Endothelial cell (in vitro differentiated cells): ENCODE measurements at places on chromosomes 4 and X. TPM values are rescaled to one million over a fixed set of nuclear protein-coding genes. Genes with fewer than 3 reads are reported as not detected.
A peak's percentile ranks its signal among the peaks of the same experiment; 100 is the strongest.

The SULT1E1 gene
- not detected for total RNA-seq

The ATP5ME gene
- total RNA-seq = 289 TPM

The TMEM31 gene
- not detected for total RNA-seq

The FUNDC2 gene
- 54.5 TPM for total RNA-seq

The GPRIN3 gene
- 8.9 TPM for total RNA-seq

The NSG1 gene
- total RNA-seq = 2.9 TPM

The HERC3 gene
- total RNA-seq = 8.0 TPM

The POU3F4 gene
- not detected for total RNA-seq

The ESX1 gene
- total RNA-seq = not detected

GRCh38 chr4:663438-664428, 10.3 kb downstream of the ATP5ME start:
- peaks cover 15% of the 10 kb centered on the region for H3K27me3 ChIP-seq
- no peaks in the 10 kb centered on the region for H3K4me1 ChIP-seq
- H3K27ac ChIP-seq = no peak overlapping the region
- peaks cover 16% of the 10 kb centered on the region for H3K36me3 ChIP-seq
- peak overlapping the region; percentile 79 for H3K4me3 ChIP-seq
- DNase-seq = peak; percentile 50

DNA sequence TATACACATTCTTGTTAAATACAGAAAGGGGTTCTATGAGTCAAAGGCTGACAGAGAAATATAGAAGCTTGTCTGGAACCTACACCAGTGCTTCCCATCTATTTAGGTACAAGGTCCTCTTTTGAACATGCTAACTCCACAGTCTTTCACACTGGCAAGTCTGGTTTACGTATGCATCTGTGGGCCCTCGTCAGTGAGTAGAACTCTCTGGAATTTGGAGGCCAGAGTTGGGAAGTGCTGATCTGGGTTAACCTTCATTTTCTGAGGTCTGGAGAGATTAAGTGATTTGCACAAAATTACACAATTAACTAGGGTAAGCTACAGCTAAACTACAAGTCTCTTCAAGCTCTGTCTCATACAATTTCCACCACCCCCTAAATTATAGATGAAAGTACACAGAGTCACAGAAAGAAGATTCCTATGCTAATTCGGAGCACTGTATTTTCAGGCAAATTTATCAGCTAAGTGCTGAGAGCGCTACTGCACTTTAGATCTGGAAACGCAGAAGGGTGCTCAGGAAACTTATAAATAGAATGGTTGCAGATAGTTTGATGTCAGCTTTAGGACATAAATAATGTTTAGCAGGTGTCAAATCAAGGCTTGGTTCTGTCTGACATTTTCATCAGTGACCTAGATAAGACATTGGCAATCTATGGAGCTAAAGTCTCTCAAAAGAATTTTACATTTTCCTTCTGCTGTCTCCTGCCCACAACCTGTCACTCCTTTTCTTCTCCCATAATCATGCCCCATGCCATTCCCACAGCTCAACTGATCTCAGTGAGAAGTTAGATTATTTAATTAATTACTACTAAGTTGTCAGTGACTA, 43.0 kb upstream of the PDLIM5 start:
- H3K4me3 ChIP-seq = no peak overlapping the region
- no peak overlapping the region for H3K27ac ChIP-seq
- H3K36me3 ChIP-seq = no peaks in the 10 kb centered on the region
- no peaks in the 10 kb centered on the region for H3K27me3 ChIP-seq
- peaks cover 6% of the 10 kb centered on the region for H3K4me1 ChIP-seq
- no peak for DNase-seq

- no peaks in the 10 kb centered on the region for H3K27me3 ChIP-seq
- H3K27ac ChIP-seq = no peak overlapping the region
- no peaks in the 10 kb centered on the region for H3K36me3 ChIP-seq
- H3K4me3 ChIP-seq = no peak overlapping the region
- no peaks in the 10 kb centered on the region for H3K4me1 ChIP-seq
- no peak for DNase-seq
These were observed 14.0 kb upstream of the ART3 start for GRCh38 chr4:76060506-76060905.

- H3K27me3 ChIP-seq = peaks cover 4% of the 10 kb centered on the region
- no peak overlapping the region for H3K27ac ChIP-seq
These were observed 263.0 kb upstream of the RPS6KA3 start for GRCh38 chrX:20529711-20530110.

GRCh38 chrX:29082558-29082957, 495.3 kb downstream of the IL1RAPL1 start:
- no peak overlapping the region for H3K4me3 ChIP-seq
- H3K27me3 ChIP-seq = peaks cover 1% of the 10 kb centered on the region
- no peak overlapping the region for H3K27ac ChIP-seq
- no peaks in the 10 kb centered on the region for H3K36me3 ChIP-seq
- no peak for DNase-seq

- peaks cover 5% of the 10 kb centered on the region for H3K4me1 ChIP-seq
- DNase-seq = peak; percentile 9
- H3K27me3 ChIP-seq = peaks cover 3% of the 10 kb centered on the region
- H3K4me3 ChIP-seq = peak overlapping the region; percentile 81
These were observed 36.9 kb downstream of the NLGN3 start for GRCh38 chrX:71181558-71181909.

DNA sequence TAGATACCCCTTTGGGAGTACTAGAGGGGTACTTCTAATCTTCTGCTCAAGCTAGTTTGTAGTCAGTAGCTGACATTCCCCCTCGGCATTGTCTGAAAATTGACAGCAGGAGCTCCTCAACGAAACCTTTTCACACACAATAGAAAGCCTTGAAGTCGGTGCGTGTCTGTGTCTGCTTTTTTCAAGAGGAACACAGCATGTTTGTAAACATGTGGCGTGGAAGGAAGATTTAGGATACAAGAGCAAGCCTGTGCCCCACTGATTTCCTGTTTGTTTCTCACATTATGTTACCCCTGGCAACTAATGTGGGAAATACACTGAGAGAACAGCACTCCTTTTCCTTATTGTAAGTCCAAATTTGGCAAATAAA, 252.6 kb downstream of the ANKRD50 start:
- peaks cover 22% of the 10 kb centered on the region for H3K36me3 ChIP-seq
- H3K27me3 ChIP-seq = peaks cover 8% of the 10 kb centered on the region
- DNase-seq = peak; percentile 39
- H3K27ac ChIP-seq = peak overlapping the region; percentile 97

DNA sequence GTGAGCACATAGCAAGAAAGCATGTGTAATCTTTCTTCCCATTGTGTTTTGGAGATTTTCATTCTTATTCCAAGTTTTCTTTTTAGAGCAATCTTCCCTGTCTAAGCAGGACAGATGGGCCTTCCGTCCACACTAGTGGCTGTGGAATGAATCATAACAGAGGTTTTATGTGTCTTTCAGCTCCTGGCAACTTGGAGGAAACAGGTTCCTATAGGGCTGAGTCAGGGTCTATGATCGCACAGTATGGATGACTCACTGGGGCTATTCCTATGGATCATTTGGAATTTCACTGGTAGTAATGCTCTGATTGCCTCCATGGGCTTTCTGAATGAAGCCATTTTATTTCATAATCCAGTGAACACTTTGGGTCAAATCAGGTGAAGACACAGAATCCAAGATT, 51.8 kb upstream of the CBLL2 start:
- no peak overlapping the region for H3K27ac ChIP-seq
- no peaks in the 10 kb centered on the region for H3K36me3 ChIP-seq

GRCh38 chr4:72564184-72564583, 4.8 kb downstream of the ADAMTS3 start:
- no peak overlapping the region for H3K27ac ChIP-seq
- H3K4me3 ChIP-seq = no peak overlapping the region
- peaks cover 13% of the 10 kb centered on the region for H3K4me1 ChIP-seq
- no peak for DNase-seq
- peaks cover 2% of the 10 kb centered on the region for H3K27me3 ChIP-seq
